ENCODE measurements at places on chromosomes 3 and 15.

DNA sequence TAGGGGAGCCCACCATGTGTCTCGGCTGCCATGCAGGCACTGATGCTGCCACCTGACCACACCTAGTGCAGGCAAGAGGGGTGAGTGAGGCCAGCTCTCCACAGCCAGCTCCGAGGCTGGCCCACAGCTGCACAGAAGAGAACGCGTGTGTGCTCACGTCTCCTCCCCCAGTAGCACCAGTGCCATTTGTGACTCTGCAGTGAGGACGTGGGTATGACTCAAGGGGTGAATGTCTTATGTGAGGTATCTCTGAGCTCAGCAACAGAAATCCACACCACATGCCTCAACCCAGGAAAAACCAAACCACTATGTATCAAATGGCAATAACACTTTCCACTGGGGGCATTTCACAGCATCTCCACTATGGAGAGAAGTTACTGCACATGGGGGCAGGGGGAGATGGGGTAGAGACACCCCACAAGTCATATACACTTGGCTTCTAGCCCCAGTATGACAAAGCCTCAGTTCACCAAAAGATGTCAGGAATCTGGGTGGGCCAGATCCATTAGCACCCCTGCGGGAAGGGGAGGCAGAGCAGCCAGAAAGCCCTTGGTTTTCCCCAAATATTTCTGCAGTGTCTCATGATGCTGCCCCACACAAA is 87.6 kb downstream of the LRIG1 start:
- no peak for DNase-seq

- DNase-seq, result no peak
Measured at GRCh38 chr15:72796210-72796514, 12.6 kb upstream of the ADPGK start.

DNA sequence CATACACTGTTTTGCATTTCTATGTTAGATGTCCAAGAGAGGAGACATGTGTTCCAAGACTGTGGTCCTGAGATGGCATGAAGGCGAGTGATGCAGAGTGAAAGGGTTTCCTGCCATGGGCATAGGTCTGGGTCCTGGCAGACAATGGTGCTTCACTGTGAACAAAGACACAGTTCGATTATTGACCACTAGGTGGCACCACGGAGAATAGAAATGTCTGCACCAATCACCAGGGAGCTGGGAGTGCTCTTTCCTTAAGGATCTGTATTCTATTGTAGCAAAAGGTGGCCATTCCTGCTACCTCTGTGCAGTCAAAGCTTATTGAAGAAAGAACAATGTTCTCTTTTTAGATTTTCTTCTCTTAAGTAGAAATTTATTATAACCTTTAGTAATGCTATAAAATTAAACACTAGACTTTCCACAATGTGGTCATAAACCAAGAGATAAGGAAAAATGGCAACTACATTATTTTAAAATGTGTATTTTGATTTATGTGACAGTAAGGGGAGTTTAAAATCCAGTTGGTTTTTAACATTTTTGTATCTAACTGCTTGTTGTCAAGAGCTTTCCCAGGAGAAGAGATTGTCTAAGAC is 88.7 kb downstream of the GABRG3 start:
- no peak for DNase-seq

DNA sequence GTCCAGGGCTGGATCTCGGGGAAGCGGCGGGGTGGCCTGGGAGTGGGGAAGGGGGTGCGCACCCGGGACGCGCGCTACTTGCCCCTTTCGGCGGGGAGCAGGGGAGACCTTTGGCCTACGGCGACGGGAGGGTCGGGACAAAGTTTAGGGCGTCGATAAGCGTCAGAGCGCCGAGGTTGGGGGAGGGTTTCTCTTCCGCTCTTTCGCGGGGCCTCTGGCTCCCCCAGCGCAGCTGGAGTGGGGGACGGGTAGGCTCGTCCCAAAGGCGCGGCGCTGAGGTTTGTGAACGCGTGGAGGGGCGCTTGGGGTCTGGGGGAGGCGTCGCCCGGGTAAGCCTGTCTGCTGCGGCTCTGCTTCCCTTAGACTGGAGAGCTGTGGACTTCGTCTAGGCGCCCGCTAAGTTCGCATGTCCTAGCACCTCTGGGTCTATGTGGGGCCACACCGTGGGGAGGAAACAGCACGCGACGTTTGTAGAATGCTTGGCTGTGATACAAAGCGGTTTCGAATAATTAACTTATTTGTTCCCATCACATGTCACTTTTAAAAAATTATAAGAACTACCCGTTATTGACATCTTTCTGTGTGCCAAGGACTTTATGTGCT is 527 bp downstream of the B2M start:
- DNase-seq, result no peak

DNA sequence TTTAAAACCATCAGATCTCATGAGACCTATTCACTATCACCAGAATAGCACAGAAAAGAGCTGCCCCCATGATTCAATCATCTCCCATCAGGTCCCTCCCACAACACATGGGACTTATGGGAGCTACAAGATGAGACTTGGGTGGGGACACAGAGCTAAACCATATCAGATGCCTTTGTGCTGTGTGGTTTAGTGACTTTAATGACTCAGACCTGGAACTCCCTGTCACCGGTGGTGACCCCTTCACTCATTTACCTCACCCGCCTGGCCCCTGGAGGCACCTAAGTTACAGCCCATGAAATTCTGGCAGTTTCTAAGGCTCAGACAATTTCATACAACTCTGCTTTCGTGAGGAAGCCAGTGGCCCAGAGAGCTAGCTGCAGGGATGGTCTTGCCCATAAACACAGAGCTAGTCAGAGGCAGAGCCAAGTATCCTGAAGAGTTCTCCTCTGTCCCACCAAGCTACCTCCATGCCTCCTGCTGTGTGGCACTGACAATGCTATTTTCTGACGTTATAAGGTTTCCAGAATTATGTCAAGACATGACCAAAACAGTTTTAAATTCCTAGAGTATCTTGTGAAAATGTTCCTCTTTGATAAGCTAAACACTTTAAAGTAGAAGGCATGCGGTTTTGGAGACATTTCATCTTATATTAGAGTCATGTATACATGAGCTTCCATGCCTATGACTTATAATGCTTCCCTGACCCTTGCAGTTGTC is 231.1 kb upstream of the IL12A start:
- DNase-seq, result no peak

- no peak for DNase-seq
Measured at GRCh38 chr15:99423186-99424130, 142.3 kb upstream of the MEF2A start.

DNA sequence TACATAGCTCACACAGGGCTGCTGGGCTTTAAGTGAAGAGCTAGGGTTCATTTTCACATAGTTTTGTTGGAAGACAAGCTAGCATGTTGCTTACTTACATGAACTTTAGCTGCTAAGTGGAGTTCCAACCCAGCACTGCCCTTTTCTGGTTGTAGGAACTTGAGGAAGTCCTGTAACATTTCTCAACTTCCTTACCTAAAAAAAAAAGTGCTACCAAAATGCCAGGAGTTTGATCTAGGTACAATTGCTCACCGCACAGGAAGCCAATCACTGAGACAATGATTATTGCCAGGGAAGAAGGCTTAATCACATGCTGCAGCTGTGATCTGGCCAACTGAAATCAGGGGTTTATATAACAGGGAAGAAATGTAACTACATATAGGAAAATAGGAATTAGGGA is 52.8 kb downstream of the IL12A start:
- no peak for DNase-seq

DNA sequence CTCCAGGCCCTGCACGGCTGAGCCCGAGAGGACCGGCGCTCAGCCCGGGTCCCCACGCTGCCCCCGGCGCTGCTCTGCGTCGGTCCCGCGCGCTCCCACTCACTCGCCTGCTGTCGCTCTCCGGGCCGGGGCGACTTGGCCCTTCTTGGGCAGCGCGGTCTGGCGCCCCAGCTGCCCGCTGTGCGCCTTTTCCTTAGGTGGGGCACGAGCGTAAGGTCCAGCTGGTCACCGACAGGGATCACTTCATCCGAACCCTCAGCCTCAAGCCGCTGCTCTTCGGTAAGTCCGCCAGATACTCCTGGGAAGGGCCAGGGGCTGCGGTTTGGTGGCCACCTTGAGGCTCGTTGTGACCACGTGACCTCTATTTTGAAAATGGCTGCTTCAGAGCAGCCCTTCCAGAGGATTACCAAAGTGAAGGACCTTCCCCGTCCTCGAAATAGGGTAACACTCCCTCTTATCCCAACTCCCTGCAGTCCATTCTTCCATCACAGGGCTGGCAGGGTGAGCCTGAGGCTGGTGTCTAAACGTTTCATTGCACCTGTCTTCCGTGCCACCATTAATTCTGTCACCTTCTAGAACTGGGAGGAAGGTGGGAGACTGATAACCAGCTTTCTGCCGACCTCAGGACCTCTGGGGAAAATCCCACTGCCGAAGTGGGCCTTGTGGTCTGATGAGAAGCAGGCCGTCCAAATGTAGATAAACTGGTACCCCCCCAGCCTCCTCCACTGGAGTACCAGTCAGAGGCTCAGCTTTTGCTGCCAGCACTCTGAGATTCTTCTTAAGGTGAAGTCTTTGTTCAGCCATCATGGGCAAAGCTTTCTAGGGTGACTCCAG is 812 bp downstream of the P4HTM start:
- DNase-seq, result no peak

- DNase-seq, result no peak
Measured at GRCh38 chr3:4514321-4514720, 21.2 kb downstream of the ITPR1 start.

- no peak for DNase-seq
Measured at GRCh38 chr3:191268737-191269136, 60.5 kb upstream of the CCDC50 start.

DNA sequence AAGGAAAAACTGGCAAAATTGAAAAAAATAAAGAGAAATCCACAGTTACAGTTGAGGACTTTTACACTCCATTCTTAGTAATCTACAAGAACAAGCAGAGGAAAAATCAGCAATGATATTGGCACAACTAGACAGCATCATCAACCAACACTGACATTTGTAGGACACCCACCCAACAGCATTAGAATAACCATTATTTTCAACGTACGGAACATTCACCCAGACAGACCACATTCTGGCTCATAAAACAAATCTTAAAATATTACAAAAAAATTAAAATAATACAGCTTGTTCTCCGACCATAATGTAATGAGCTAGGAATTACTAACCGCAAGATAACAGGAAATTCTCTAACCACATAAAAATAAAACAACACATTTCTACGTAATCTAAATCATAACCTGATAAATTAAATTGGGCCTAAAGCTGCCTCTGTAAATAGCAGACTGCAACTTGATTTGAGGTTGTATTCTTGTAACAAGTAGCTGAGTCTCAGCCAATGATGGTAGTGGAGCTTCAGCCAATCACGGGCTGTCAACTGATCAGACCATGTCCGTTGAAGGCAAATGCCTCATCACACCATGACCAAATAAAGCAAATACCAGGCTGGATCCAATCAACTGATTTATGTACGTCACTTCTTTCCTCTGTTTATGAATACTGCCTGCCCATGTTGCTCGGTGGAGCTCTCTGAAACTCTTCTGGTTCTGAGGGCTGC is 9.2 kb downstream of the PLSCR4 start:
- DNase-seq, result no peak

GRCh38 chr3:15032650-15033049 is 32.5 kb downstream of the MRPS25 start:
- no peak for DNase-seq

GRCh38 chr3:100210772-100211135 is 50.0 kb upstream of the TBC1D23 start:
- DNase-seq, result no peak

- DNase-seq, result no peak
Measured at GRCh38 chr3:186060222-186060621, 48.7 kb downstream of the ETV5 start.

- DNase-seq, result no peak
Measured at GRCh38 chr3:36175113-36175812, 205.0 kb upstream of the STAC start.

- no peak for DNase-seq
Measured at GRCh38 chr3:60456180-60456579, 795.1 kb downstream of the FHIT start.

DNA sequence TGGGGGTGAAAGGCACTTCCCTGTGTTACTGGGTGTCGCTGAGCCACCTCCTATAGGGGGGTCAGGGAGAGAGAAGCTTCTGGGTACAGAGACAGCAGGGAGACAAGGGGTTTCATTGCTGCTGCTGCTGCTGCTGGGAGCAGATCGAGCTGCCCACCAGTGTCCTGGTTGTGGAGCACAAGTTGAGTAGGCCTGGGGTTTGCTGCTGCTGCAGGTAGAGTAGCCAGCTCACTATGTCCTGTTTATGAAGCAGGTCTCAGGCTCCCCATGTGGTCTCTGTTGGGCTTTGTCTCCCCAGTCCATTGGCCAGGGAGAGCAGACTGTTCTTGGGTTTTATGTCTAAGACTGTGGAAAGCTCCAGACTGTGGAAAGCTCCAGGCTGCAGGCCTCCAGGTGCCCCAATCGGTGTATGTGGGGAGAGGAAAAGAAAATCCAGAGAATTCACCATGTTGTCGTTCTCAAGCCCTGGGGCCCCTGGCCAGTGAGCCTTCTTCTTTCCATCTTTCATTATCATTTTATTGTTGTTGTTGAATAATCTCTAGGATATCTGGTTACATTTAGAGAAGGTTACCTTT is 157.8 kb downstream of the ADAMTS17 start:
- DNase-seq, result no peak

DNA sequence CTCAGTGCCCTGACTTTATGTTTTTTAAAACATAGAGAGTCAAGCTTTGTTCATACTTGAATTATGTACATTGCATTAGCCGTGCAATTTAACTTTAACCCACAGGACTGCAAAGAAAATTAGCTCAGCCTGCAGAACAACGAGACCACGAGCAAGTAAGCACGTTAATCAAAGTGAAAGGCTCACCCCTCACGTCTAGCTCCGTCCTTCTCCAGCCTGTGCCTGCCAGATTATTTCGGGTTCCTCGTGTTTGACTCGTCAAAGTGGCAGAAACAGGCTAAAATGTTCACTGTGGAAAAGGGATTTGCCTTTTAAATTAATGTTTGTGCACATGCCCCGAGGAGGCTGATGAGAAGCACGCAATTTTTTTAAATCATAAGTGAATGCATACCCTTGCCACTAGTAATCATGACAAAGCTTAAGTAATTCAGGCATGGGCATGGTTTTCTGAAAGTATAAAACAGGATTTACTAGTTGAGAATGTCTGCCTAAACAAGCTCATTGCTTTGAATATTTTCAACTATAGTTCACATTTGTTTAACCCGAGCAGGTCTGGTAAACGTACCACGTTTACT is 15.3 kb downstream of the ZBTB38 start:
- DNase-seq, result no peak

GRCh38 chr15:69869881-69870505 is 227.7 kb downstream of the TLE3 start:
- DNase-seq, result no peak

GRCh38 chr3:56613016-56613415 is 56.0 kb downstream of the CCDC66 start:
- DNase-seq, result no peak

- DNase-seq, result no peak
Measured at GRCh38 chr3:190988102-190988501, 125.6 kb upstream of the GMNC start.

DNA sequence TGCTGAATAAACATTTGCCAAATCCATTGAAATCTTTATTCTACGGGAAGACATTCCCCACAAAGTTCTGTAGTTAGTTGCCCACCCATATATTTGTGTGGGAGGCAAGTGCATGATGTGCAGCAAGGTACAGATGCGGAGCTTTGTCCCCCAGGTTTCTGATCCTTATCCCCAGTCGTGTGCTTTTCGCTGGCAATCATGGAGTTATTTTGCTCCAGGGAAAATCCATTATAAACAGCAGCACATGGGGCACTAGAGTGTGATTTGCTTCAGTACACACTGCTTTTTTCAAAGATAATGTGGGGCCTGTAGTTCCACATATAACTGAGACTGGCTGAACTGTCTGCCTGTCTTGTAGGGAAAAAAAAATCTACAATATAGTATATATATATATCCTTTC is 132.1 kb downstream of the FEZF2 start:
- DNase-seq, result no peak

Data from activated naive CD4-positive, alpha-beta T cell (primary cell).